ENCODE measurements at places on chromosomes 3 and 15.

DNA sequence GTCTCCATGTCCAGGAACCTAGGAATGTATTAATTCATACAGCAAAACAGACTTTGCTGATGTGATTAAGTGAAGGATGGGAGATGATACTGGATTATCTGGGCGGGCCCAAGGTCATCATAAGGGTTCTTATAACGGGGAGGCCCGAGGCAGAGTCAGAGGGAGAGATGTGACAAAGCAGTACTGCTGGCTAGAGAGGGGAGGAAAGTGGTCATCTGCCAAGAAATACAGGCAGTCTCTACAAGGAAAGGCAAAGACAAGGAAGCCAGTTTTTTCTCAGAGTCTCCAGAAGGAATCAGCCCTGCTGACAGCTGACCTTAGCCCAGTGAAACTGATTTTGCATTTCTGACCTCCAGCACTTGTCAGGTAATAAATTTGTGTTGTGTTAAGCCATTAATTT, 66.2 kb upstream of the CORO2B start:
- DNase-seq = no peak

DNA sequence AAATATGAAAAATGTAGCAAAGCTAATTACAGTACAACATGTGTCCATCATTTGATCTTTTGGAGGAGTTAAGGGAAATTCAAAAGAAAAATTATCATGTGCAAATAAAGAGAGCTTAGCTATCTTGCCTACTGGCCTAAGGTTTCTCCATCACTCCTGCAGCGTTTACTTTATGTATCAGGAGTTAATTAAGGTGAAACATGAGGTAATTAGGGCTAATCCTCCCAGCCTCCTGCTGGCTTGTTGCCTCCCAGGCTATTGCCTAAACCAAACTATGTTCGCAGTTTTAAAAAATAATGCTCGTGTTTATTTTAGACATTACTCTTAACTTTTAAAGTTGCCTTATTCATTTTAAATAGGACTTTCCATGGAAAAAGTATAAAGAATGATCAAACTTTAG, 367.5 kb downstream of the ROBO2 start:
- no peak for DNase-seq

DNA sequence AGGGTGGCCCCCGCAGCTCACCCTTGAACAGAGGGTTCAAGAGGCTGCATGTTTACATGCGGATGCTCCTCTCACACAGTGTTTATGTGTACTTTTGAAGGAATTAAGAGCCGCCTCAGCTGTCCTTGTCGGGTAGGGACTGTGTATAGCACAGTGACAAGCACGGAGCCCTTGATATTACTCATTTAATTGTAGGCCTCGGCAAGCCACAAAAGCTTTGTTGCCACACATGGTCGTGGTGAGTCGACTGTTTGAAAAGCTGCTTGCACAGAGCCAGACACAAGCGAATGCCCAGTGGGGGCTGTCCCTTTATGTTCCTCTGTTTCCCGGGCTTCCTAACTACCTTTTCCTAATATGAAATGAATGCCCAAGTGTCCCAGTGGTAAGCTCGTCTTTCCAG, 4.5 kb downstream of the ESYT3 start:
- DNase-seq = no peak

- DNase-seq = no peak
Observed at GRCh38 chr3:197268294-197268693, 30.1 kb downstream of the DLG1 start.

DNA sequence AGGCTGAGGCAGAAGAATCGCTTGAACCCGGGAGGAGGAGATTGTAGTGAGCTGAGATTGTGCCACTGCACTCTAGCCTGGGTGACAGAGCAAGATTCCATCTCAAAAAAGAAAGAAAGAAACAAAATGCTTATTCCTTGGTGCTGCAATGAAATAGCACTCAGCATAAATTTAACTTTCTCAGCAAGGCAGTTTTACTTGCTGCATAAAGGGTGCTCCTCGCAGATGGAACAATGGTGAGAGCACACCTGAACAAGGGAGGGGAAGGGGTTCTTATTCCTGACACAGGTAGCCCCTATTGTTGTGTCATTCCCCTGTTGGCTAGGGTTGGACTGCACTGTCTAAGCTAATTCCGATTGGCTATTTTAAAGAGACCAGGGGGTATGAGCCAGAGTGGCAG, 17.1 kb downstream of the PAK2 start:
- DNase-seq = no peak

- DNase-seq = no peak
Observed at GRCh38 chr15:92963794-92964193, 63.7 kb downstream of the CHD2 start.

GRCh38 chr3:40523781-40524180, 979 bp upstream of the ZNF621 start:
- no peak for DNase-seq

GRCh38 chr15:74867466-74868038, 5.6 kb downstream of the SCAMP2 start:
- DNase-seq = no peak

GRCh38 chr3:169172535-169172934, 491.0 kb downstream of the MECOM start:
- DNase-seq = no peak

DNA sequence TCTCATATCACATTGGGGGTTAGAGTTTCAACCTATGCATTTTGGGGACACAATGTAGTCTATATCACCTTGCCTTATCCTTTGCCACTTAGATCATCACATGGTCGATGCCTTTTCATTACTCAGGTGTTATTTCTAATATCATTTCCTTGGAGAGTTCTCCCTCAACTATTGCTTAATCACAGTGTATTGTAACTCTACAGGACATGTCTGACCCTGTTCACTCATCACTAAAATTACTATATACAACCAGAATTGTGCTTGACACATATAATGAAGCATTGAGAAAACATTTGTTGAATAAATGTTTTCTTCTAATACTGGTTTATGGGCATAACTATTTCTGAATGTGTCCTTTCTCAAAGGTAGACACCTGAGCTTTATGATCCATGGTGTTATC, 207.4 kb downstream of the EPHA6 start:
- no peak for DNase-seq

DNA sequence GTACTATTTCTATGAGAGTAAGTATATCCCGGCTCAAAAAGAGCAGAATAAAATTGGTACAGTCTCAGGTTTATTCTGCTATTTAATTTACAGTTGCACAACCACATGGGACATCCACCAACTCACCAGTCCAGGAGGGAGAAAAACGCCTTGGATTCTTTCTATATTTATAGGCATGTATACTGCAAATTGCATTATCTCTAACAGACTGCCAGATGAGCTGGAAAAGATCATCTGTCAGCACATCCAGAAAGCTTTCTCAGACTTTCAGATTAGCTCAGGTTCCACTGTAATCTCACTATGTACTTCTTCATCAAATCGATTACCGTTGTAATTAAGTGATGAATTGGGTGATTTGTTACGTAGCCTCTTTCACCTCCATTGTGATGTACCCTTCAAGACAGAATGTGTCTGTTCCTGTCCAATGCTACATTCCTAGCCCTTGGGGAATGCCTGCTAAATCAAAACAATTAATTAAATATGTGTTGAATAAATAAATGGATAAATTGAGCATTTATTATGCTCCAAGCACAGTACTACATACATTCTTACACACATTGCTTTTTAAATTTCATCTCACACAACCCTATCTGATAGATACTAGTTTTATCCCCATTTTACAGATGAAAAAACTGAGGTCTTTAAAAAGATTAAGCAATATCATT, 38.1 kb upstream of the TMC3 start:
- DNase-seq = no peak

- DNase-seq = no peak
Observed at GRCh38 chr3:116808725-116809124, 99.1 kb downstream of the TUSC7 start.

GRCh38 chr3:19232566-19232965, 84.3 kb downstream of the KCNH8 start:
- DNase-seq = no peak

DNA sequence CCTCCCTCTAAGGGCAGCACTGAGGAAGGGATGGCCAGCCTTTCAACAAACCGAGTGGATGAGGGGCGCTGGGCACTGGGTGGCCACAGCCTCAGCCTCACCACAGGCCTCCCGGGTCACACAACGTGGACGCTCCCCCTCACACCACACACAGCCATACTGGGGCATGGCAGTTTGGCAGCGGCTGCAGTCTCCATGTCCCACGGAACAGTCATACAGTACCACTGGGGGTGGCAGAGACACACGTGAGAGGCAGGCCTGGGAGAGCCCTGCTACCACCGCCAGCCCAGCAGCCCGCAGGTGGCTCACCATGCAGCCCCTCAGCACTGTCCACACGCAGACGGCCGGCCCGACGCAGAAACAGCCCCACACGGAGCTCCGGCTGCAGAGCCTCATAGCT, 11.7 kb downstream of the PLXNB1 start:
- DNase-seq = no peak

- DNase-seq = no peak
Observed at GRCh38 chr3:69823743-69824142, 84.5 kb downstream of the MITF start.

GRCh38 chr3:185824051-185825005, 514 bp downstream of the IGF2BP2 start:
- no peak for DNase-seq

GRCh38 chr15:41411031-41411430, 5.9 kb upstream of the RTF1 start:
- DNase-seq = no peak

- no peak for DNase-seq
Observed at GRCh38 chr3:69031635-69032034, 18.2 kb upstream of the EOGT start.

DNA sequence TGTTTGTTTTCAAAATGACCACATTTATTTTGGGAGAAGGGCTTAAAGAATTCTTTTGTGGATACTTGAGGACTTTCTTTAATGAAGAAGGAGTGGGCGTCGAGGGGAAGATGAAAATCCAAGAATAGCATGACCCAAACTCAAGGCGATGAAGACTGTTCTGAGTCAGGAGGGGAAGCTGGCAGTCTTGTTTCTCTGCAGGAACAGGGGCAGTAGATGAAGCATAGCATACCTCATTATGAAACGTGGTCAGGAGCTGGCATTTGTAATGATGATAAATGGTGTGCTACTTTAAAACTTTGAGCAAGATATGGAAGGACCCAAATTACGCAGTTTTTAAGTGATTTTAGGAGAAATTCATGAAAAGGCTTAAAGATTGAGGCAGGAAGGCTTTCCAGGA, 549.0 kb downstream of the IGSF11 start:
- DNase-seq = no peak

DNA sequence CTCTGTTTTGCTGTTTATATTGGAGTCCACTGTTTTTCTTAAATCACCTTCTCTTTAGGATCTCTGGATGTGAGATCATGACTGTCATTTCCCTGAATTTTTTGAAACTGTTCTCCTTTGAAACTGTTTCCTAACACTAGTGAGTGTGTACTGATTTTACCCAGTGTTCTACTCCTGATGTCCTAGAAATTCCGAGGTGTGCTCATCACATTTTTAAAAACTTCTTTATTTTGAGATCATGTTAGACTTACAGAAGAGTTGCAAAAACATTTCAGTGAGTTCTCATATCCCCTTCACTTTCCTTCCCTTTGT, 292.6 kb downstream of the NFKBIZ start:
- no peak for DNase-seq

DNA sequence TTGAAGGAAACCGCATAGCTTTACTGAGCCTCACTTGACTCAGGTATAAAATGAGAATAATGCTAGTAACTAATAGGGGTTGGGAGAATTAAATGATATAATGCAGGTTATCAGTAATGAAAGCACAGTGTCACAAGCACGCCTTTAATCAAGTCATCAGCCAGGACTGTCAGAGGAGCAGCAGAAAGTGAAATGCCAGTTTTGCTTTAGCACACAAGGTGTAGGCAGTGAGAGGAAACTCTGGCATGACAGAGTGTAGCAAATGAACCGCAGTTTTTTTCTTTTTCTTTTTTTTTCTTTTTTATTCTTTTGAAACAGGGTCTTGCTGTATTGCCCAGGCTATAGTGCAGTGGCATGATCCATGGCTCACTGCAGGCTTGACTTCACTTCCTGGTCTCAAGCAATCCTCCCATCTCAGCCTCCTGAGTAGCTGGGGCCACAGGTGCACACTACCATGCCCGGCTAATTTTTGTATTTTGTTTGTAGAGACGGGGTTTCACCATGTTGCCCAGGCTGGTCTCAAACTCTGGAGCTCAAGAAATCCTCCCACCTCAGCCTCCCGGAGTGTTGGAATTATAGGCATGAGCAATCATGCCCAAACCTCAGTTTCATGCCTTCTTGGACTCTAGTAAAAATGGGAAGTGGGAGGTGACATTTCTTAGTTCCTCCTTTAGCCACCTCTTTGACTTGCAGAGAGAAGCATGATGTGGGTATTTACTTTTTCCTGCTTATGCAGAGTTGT, 9.7 kb upstream of the SCAANT1 start:
- no peak for DNase-seq

GRCh38 chr3:179630753-179631451, 21.9 kb upstream of the USP13 start:
- DNase-seq = no peak

GRCh38 chr3:184748219-184749135, 36.6 kb upstream of the MAGEF1 start:
- no peak for DNase-seq

GRCh38 chr3:189132231-189132671, 39.5 kb upstream of the TPRG1 start:
- DNase-seq = peak; percentile 65

- no peak for DNase-seq
Observed at GRCh38 chr3:71662568-71662967, 62.6 kb downstream of the EIF4E3 start.

DNA sequence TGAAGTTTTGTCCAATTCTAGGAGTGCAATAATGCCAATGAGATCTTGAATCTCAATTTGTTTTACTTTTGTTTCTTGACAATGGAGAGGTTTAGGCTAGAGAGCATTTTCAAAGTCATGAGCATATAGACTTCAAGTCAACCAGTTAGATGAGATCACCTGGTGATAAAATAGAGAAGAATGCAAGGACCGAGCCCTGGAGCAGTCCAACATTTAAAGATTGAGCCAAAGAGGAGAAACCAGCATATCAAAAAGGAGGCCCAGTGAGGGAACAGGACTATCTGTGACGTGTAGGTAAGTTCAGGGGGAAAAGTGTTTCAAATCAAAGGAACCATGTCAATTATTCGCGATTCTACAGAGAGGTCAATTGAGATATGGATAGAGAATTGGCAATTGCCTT, 1.7 kb upstream of the PIAS1 start:
- no peak for DNase-seq

DNA sequence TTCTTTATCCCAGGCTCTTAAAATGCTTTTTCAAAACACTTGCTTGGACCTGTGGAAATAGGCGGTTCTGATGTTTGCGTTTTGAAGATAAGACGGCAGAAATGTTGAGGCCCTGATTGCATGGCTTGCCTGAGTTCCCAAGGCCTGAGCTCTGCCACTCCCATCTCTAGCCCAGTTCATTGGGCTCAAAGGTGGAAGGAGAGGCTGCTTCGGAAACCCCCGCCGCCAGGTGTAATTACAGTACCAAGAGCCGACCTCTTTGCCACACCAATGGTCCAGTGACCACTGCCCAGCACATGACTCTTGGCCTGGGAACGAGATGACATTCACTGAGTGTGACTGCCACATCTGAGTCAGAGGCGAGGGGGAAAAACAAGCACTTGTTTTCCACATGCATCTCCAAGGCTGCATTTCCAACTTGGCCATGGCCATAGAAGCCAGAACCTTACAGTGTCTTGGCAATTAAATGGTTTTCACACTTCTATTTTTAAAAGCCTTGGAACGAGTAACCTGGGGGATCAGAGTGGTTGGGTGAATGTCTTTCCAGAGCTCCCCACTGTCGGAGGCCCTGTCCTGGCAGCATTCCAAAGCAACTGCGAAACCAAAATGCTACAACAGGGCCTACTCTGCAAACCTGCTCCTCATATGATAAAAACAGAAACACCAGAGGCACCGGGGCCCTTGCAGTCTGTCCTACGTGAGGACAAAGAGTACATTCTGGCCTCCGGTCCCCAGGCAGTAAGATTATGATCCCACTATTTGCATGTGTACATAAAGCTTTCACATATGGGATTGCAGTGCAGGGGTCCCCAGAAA, 63.8 kb upstream of the CGNL1 start:
- DNase-seq = no peak

Data from activated T-helper 9 cell treated with anti-CD3 and anti-CD28 coated beads, Interleukin-2, amount 50 U/mL, for 16 hours (primary cell).